ENCODE measurements at places on chromosomes 5 and 9.

- no peaks in the 10 kb centered on the region for H3K27me3 ChIP-seq
- no peak for DNase-seq
- H3K4me1 ChIP-seq: peaks cover 79% of the 10 kb centered on the region
- peak overlapping the region; percentile 79 for H3K27ac ChIP-seq
These were observed 101.6 kb upstream of the SSBP2 start for GRCh38 chr5:81852291-81853029.

- H3K4me1 ChIP-seq: peaks cover 42% of the 10 kb centered on the region
- DNase-seq: no peak
- no peaks in the 10 kb centered on the region for H3K36me3 ChIP-seq
These were observed 297.9 kb downstream of the TLE1 start for GRCh38 chr9:81391457-81391825.

GRCh38 chr9:133327834-133328484 lies 8.0 kb downstream of the SURF6 start:
- H3K27me3 ChIP-seq: no peaks in the 10 kb centered on the region
- no peak overlapping the region for H3K27ac ChIP-seq
- no peak overlapping the region for H3K4me3 ChIP-seq
- no peaks in the 10 kb centered on the region for H3K4me1 ChIP-seq

- H3K27me3 ChIP-seq: no peaks in the 10 kb centered on the region
- H3K4me1 ChIP-seq: peaks cover 11% of the 10 kb centered on the region
- no peak overlapping the region for H3K4me3 ChIP-seq
- no peak overlapping the region for H3K27ac ChIP-seq
- DNase-seq: no peak
These were observed 129.0 kb downstream of the PIK3R1 start for GRCh38 chr5:68344447-68345111.

DNA sequence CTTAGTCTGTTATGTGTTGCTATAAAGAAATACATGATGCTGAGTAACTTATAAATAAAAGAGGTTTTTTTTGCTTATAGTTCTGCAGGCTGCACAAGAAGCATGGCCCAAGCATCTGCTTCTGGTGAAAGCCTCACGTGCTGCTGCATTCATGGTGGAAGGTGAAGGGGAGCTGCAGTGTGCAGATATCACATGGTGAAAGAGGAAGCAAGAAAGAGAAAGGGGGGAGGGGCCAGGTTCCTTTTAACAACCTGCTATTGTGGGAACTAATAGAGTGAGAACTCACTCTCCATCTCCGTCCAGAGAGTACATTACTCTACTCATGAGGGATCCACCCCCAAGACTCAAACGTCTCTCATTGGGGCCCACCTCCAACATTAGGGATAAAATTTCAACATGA lies 12.5 kb upstream of the PARP8 start:
- no peak for DNase-seq
- no peaks in the 10 kb centered on the region for H3K36me3 ChIP-seq
- H3K4me3 ChIP-seq: no peak overlapping the region
- H3K27ac ChIP-seq: no peak overlapping the region
- H3K4me1 ChIP-seq: peaks cover 6% of the 10 kb centered on the region
- no peaks in the 10 kb centered on the region for H3K27me3 ChIP-seq

- DNase-seq: no peak
- peaks cover 39% of the 10 kb centered on the region for H3K36me3 ChIP-seq
- H3K27ac ChIP-seq: no peak overlapping the region
- no peak overlapping the region for H3K4me3 ChIP-seq
- peaks cover 3% of the 10 kb centered on the region for H3K4me1 ChIP-seq
These were observed 37.7 kb downstream of the FGD3 start for GRCh38 chr9:92984976-92985375.

DNA sequence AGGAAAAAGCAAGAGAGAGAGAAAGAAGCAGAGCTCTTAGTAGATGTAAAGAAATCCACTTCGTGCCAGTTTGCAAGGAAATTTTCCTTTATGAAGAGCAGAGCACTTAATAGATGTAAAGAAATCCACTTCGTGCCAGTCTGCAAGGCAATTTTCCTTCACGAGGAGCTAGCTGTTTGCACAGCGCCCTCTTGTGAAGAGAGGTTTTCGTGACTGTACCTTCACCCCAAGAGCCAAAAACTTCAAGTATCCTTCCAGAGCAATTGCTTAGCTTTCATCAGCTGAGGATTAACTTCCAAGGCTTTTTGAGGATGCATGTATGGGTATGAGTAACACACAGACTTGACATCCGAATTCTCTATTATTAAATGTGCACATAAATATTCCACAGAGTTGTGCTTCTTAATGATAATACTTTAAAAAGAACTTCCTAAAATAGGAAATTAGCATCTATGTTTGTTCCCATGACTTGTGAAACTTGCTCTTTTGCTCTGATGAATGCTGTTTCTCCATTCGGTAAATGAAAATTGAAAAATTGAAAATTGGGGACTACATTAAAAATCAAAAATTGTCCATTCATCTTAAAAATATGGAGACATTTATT lies 525.6 kb downstream of the PDE4D start:
- H3K4me3 ChIP-seq: no peak overlapping the region
- peak; percentile 65 for DNase-seq
- no peak overlapping the region for H3K27ac ChIP-seq
- peaks cover 13% of the 10 kb centered on the region for H3K4me1 ChIP-seq
- H3K27me3 ChIP-seq: no peaks in the 10 kb centered on the region

- H3K4me3 ChIP-seq: no peak overlapping the region
- no peak overlapping the region for H3K27ac ChIP-seq
- no peaks in the 10 kb centered on the region for H3K36me3 ChIP-seq
- no peak for DNase-seq
These were observed 203.0 kb downstream of the TTLL11 start for GRCh38 chr9:121889990-121890563.

DNA sequence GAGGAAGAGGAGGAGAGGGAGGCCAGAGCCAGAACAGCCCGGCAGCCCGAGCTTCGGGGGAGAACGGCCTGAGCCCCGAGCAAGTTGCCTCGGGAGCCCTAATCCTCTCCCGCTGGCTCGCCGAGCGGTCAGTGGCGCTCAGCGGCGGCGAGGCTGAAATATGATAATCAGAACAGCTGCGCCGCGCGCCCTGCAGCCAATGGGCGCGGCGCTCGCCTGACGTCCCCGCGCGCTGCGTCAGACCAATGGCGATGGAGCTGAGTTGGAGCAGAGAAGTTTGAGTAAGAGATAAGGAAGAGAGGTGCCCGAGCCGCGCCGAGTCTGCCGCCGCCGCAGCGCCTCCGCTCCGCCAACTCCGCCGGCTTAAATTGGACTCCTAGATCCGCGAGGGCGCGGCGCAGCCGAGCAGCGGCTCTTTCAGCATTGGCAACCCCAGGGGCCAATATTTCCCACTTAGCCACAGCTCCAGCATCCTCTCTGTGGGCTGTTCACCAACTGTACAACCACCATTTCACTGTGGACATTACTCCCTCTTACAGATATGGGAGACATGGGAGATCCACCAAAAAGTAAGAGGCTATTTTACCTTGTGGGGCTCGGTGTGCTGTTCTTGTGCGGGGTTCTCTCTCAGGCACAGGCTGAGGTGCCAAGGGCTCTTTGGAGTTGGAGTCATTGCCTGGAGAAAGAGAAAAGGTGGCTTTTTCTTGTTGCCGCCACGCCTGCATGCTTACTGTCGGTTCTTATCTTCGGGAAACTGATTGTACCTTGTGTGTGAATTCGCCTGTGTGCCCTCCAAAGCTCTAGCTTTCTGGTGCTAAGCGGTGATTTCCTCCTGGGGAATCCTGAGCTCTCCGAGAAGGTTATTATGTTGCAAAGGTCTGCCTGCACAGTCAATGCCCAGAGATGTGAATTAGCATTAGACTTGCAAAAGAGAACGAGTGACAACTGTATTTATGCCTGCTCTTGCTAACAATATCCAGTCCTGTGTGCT lies at the start of gene ISL1:
ISL1 (plus strand) TSS at position 318 of the 991 bp plus-strand sequence; CDS start at position 542, 224 bp downstream.
- DNase-seq: peak; percentile 71
- no peak within 1 kb of the TSS for H3K27ac ChIP-seq
- H3K4me3 ChIP-seq: peak within 1 kb of the TSS; percentile 89
- peaks cover 2% of the 10 kb centered on the region for H3K36me3 ChIP-seq
- H3K27me3 ChIP-seq: peaks cover 100% of the 10 kb centered on the region
- peaks cover 29% of the 10 kb centered on the region for H3K4me1 ChIP-seq

DNA sequence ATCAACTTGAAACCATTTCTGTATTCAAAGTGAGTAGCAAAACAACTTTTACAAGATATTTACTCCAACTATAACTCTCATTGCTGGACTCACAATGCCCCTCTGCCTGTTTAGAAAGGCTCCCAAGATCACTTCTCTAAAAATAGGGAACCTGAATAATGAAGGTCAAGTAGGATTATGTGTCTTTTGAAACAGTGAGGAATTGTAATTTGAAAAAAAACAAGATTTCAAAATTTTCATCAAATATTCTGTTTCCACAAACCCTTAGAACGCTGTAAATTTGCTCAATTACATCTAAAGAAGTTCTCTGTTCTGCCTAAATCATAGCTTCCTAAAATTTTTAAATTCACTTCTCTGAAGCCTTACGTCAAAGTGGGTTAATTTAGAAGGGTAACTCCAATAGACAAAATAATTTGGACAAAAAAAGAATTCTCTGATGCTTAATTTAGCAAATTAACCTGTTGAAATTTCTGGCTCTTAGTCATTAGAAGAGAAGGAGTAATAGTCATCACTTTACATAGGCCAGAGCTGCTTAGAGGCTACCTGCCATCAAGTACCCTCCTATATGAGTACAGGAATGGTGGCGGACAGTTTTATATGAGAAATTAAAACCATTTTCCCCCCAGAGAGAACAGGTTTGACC lies 4.0 kb downstream of the ELL2 start:
- peaks cover 1% of the 10 kb centered on the region for H3K36me3 ChIP-seq
- no peak overlapping the region for H3K27ac ChIP-seq
- peak overlapping the region; percentile 60 for H3K4me3 ChIP-seq

DNA sequence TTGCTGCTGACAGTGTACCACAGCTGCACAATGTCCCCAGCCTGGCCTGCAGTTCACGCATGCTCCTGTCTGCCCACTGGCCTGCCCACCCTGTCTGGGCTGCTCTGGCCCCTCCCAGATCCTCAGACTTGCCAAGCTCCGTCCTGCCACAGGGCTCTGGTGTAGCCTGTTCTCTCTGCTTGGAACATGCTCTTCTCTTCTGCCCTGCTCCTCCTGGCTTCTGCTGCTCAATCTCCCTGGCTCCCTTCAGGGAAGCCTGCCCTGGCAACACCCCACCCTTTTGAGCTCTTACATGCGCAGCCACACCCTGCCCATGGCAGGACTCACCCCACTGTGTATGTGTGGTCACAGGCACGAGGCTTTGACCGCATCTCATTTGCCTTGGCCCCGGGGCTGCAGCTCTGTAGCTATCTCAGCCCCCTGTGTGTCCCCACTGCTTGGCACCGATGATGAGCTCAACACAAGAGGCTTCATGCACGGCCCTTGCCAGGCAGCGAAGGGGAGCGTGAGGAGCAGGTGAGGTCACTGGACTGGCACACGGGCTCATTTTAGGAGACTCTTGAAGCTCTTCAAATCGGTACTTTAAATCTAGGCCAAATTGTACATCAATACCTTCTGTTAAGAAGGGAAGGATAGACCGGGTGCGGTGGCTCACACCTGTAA lies 20.4 kb upstream of the BRD3 start:
- H3K4me1 ChIP-seq: no peaks in the 10 kb centered on the region
- H3K27ac ChIP-seq: peak overlapping the region; percentile 62
- peaks cover 12% of the 10 kb centered on the region for H3K27me3 ChIP-seq

DNA sequence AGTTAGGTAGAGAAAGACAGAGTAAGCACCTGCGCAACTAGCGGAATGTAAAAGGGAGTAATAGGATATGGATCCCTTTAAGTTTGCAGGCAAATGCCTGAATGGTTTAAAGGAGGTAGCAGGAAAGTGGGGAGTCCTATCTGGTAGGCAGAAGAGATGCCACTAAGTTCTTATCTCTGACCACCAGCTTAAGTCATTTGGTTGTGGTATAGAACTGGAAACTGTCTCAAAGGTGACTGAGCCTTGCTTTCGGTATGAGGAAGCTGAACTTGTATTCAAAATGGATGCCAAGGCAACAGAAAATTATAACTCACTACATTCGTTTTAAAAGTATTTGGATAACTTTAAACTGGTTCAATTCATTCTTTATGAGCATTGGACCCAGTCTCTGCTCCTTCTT lies 475.6 kb downstream of the DMRTA1 start:
- H3K4me3 ChIP-seq: no peak overlapping the region
- no peaks in the 10 kb centered on the region for H3K27me3 ChIP-seq
- H3K36me3 ChIP-seq: no peaks in the 10 kb centered on the region
- DNase-seq: no peak
- no peak overlapping the region for H3K27ac ChIP-seq

DNA sequence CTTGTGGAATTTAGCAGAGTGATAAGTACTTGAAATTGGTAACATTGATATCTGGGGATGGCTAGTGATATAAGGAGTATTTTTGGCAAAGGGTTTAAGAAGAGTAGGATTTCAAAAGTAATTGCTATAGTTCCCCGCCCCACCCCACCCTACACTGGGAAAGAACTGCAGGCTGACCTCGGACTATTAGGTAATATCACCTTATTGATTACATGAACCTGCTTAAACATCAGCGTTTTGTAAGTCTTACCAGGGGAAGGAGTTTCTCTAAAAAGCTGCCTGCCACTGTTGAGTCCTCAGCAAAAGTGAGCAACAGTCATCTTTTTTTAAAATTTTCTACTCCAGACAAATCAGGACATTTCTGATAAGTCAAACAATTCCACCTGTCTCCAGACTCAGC lies 337.3 kb downstream of the DTWD2 start:
- H3K4me1 ChIP-seq: peaks cover 7% of the 10 kb centered on the region
- peaks cover 4% of the 10 kb centered on the region for H3K36me3 ChIP-seq
- no peak overlapping the region for H3K27ac ChIP-seq
- H3K27me3 ChIP-seq: no peaks in the 10 kb centered on the region
- no peak for DNase-seq

DNA sequence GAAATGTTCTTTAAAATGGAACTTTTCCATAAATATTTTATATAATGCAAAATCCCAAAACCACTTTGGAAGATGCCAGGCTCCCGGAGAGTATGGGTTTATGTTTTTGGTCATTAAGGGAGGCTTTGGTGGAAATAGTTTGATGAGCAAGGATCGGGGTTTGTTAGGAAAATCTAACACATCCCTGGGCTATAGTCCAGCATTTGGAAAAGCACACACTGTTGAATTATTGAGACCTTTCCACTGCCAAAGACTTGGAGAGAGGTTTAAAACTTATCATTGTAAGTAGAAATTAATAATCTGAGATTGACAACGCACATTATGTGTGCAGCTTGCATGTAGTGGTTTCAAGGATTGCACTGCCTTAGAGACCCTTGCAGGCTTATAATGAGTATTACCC lies 156.3 kb downstream of the PARP8 start:
- no peak for DNase-seq
- no peak overlapping the region for H3K27ac ChIP-seq
- H3K36me3 ChIP-seq: peaks cover 18% of the 10 kb centered on the region
- no peak overlapping the region for H3K4me3 ChIP-seq
- H3K4me1 ChIP-seq: peaks cover 4% of the 10 kb centered on the region

Data from neural crest cell (in vitro differentiated cells).